RKO (cell line): ENCODE measurements at places on chromosomes 12 and 14.

GRCh38 chr12:97936165-97936564 lies 473.6 kb downstream of the RMST start:
- DNase-seq = no peak

DNA sequence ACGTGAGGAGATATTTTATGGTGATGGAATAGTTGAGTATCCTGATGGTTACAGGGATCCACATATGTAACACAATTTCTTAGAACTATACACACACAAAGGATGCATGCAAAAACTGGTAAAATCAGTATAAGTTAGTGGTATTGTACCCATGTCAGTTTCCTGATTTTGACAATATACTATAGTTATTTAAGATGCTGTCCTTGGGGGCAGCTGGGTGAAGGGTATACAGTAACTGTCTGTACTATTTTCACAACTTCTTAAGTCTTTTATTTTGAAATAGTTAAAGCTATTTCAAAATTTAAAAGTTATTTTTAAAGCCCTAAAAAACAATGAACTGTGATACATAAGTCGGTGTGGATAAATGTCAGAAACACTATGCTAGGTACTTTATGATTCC lies 24.5 kb upstream of the POLR3B start:
- no peak for DNase-seq

DNA sequence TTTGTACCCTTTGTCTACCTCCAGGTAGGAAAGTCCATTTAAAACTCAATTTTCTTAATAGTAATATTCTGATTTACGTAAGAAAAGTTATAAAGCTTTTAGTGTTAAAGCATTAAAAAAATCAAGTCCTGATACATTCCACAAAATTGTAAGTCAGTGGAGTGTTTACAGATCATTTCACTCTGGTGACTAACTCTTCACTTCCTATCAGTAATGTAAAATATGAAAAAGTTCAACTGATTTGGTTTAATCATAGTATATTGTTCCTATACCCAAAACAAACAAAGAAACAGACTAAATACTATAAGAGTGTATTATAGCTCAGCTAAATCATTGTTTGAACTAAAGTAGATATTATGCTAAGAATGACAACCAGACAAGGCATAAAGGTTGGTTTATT lies 85.9 kb downstream of the VEZT start:
- DNase-seq = no peak

- no peak for DNase-seq
Measured at GRCh38 chr14:32607399-32607798, 278.3 kb downstream of the AKAP6 start.

GRCh38 chr12:71771069-71771468 lies 16.4 kb downstream of the RAB21 start:
- no peak for DNase-seq

DNA sequence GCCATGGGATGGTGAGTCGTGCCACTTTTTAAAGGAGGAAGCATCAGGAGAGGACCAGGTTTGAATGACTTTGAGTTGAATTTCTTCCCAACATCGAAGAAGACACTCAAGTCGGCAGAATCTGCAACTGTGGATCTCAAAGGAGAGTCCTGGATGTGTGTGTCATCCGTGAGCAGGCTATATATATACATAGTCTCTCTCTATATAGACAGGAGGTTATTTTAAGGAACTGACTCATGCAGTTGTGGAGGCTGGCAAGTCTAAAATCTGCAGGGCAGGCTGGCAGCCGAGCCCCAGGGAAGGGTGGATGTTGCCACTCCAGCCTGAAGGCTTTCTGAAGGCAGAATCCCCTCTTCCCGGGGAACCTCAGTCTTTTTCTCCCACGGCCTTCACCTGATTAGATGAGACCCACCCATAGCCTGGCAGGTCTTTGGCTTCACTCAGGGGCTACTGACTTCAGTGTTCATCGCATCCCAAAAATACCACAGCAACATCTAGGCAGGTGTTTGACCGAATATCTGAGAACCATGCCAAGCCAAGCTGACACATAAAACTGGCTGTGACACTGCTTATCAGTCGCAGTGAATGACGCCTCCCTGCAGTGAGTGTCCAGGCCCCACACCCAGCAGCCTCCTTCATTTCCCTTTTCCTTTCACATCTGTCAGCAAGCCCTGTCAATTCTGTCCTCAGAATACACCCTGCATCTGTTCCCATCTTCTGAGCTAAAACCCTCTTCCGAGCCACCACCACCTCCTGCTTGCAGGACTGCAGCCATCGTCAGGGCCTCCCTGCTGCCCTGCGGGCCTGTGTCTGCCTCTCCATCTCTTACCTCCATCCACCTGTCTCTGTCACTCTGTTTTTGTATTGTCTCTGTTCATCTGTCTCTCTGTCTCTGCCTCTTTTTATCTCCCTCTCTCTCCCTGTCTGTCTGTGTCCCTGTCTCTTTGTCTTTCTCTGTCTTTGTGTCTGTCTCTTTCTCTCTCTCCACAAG lies 54.0 kb downstream of the ZNF664 start:
- DNase-seq = peak; percentile 53

- peak; percentile 87 for DNase-seq
Measured at GRCh38 chr14:22791301-22791700, 23.9 kb downstream of the SLC7A7 start.

- DNase-seq = no peak
Measured at GRCh38 chr12:3929875-3930615, 56.8 kb upstream of the PARP11 start.
